Stimulated activated CD8-positive, alpha-beta memory T cell treated with anti-CD3 and anti-CD28 coated beads, Interleukin-7, amount 100 ng/mL, for 48 hours (primary cell): ENCODE measurements at places on chromosomes 5 and 9.

DNA sequence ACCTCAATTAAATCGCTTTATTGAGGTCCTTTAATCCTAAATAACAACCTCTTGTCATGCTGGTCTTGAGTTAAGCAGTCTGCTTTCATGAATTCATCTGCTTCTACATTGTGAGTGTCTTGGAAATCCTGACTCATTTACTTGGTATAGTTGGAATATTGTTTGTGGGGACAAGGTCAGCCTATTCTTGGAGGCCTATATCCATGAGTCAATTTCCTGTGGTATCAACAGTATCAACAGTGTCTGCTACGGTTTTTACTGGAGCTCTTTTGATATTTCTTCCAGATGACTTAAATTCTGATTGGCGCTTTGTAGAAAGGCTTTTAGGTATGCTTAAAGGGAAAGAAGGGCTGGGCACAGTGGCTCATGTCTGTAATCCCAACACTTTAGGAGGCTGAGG, 71.2 kb upstream of the PARP8 start:
- no peak for DNase-seq

DNA sequence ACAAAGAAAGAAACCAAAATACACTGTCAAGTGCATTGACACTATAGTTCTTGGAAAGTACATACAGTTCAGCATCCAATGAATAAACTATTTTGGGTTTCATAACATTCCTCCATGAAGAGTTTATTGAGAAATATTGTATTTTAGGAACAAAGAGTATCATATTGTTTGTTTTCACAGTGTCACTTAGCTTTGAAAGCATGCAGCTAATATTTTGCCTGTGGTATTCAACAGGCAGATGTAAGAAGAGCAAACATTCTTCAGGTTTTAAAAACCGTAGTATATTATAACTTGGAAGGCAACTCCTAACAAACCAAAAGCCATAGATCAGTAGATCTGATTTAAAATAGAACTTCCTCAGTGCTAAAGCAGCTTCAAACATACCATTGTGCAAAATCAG, 4.5 kb downstream of the PRELID2 start:
- no peak for DNase-seq

DNA sequence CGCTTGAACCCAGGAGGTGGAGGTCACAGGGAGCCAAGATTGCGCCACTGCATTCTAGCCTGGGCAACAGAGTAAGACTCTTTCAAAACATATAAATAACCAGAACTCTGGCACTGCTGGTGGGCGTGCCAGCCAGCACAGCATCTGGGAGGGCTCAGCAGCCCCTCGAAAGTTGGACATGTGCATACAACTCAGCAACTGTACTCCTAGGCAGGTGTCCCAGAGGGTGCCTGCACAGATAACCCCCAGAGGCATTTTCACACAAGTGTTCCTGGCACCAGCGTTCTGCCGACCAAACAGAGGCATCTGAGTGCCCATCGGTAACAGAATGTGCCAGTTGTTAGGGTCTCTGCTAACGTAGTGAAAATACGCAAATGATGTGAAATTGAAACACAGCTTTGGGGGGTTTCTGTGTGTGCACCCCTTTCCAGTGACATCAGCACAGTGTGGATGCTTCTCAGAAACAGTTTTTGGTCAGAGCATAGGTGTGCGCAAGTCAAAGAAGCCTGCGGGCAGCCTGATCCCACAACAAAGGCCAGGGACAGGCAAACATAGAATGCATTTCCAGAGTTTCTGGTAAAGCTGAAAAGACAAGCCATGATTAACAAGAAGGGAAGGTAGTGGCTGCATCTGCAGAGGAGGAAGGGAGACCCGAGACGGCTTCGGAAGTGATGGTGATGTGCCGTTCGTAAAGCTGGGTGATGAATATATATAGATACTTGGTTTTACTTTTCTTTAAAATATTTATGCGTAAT, 190.2 kb downstream of the CACNA1B start:
- DNase-seq: no peak

DNA sequence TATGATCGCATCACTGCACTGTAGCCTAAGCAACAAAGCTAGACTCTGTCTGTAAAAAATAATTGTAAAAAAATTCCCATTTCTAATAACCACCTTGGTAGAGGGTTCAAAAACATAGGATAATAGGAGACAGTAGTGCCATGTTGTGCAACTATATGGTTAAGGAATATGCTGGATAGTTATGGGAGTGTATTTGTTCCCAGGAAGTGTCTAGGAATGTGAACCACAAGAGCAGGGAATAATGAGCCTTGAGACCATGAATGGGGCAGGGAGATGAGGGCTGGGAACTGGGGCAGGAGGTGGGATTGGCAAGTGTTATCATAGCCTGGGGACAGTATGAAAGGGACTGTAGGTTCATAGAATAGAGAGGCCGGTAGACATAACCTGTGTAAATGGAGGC, 50.4 kb downstream of the RUSC2 start:
- no peak for DNase-seq

- DNase-seq: no peak
Observed at GRCh38 chr5:158837908-158838307, 261.8 kb downstream of the EBF1 start.

- no peak for DNase-seq
Observed at GRCh38 chr5:81898403-81898802, 73.4 kb upstream of the ATG10 start.

GRCh38 chr5:171258737-171259415, 50.2 kb upstream of the TLX3 start:
- no peak for DNase-seq

DNA sequence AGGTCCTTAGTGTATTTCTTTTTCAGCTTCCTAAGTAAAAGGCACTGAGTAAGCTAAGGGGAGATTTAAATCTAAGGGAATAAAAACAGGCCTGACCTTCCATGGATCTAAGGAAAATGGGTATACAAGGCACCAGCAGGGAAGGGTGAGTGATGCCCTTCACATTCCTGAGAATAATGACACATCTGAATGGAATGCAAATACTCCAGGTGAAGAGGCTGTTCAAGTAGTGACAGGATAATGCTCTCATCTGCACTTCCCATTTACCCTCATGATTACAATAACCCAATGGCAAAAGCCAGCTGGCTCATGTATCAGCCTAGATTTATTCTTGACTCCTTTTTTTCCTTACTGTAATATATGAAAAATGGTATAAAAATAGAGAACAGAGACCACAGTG, 216.2 kb upstream of the ACTBL2 start:
- DNase-seq: no peak

DNA sequence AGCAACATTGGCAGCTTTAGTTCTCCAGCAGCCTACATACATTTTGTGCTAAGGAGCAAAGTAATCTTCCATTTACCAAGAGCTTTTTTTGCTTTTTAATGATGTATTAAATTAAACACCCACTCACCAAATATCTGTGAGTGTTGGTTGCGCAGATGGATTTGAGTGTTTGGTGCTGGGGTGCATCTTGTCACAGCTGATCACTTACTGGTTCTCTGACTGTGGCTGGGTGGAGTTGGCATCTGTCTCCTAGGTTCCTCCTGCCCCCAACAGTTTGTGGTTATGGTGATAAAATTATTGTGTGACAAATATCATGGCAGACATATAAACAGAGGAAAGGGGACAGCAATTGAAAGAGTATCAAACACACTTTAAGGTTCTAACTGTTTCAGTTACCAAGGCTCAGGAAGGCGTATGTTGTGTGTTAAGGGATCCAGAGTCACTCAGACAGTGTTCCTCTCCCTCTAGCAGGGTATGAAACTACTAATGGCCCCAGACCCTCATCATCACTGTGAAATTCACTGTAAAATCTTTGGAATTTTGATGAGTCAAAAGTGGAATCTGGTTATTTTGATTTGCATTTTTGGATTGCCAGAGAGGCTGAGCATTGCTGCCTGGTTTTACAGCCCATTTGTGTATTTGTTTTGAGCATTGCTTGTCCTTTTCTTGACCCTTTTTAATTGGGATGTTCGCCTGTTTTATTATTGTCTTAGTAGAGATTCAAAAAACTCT, 81.7 kb downstream of the PDE8B start:
- no peak for DNase-seq

DNA sequence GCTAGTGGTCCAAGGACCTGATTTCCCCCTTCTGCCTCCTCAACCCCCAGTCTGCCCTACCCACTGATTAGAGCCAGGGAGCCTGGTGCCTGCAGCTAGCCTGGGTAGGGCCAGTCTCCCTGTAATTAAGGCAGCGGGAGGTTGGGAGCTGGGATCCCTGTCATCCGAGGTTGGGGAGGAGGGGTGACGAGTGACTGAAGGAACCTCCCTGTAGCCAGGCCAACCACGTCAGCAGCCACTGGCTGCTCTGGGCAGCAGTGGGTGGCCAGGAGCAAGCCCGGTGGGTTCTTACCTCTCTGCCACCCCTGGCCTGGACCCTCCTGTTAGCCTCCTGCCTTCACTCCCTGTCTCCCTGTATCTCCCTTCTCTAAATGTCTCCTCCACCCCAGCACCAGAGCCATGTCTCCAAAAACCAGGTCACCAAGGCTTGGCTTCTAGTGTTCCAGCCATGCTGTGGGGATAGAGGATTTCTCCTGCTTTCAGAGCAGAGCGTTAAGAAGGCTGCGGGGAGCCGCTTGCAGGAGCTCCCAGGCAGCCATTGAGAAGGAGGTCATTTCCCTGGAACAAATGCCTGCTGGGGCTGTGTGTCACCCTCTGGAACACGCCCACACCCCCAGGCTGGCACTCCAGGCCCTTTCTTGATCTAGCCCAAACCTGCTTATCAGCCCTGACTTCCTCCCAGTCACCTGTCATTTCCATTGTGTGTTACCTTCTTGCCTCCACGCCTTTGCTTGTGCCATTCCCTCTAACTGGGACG, 65.0 kb upstream of the GGTA1 start:
- DNase-seq: no peak

DNA sequence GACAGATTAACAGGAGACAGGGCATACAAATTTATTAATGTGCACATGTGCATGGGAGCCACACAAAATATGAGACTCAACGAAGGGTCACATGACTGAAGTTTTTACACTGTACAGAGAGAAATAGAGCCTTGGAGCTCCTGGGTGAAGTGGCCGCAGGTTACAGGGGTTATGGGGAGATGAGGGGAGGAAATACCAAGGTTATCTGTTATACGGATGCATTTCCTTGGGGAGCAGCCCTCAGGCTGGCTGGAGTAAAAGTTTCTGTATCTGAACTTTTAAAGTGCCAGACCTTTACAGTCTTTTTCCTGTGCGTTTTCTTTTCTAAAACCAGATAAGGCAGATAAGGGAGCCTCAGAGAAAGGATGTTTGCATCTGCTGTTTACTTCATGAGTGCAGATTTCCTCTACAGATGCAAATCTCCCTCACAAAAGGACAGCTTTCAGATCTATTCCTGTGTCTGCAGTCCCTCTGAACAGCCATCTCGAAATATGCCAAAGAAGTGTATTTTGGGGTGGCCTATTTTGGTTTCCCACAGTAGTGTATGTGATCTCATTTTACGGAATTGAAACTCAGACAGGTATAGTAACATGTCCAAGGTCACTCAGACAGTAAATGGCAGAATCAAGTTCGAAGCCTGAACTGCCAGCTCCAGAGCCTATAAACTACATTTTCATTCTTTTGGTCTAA, 139.3 kb upstream of the FBXL17 start:
- DNase-seq: no peak

GRCh38 chr5:125038477-125038876, 292.0 kb upstream of the ZNF608 start:
- no peak for DNase-seq

GRCh38 chr9:114027863-114028465, 50.1 kb downstream of the AMBP start:
- no peak for DNase-seq
